ENCODE measurements at places on chromosomes 1 and 21. TPM values are rescaled to one million over a fixed set of nuclear protein-coding genes. Genes with fewer than 3 reads are reported as not detected.
A peak's percentile ranks its signal among the peaks of the same experiment; 100 is the strongest.

Gene MAP1LC3C
- total RNA-seq, result 19.3 TPM

GRCh38 chr1:100883963-100884362 is 10.7 kb downstream of the EXTL2 start:
- H3K4me3 ChIP-seq, result no peak overlapping the region
- no peak overlapping the region for H3K27ac ChIP-seq
- no peaks in the 10 kb centered on the region for H3K4me1 ChIP-seq
- H3K36me3 ChIP-seq, result no peaks in the 10 kb centered on the region
- DNase-seq, result no peak

DNA sequence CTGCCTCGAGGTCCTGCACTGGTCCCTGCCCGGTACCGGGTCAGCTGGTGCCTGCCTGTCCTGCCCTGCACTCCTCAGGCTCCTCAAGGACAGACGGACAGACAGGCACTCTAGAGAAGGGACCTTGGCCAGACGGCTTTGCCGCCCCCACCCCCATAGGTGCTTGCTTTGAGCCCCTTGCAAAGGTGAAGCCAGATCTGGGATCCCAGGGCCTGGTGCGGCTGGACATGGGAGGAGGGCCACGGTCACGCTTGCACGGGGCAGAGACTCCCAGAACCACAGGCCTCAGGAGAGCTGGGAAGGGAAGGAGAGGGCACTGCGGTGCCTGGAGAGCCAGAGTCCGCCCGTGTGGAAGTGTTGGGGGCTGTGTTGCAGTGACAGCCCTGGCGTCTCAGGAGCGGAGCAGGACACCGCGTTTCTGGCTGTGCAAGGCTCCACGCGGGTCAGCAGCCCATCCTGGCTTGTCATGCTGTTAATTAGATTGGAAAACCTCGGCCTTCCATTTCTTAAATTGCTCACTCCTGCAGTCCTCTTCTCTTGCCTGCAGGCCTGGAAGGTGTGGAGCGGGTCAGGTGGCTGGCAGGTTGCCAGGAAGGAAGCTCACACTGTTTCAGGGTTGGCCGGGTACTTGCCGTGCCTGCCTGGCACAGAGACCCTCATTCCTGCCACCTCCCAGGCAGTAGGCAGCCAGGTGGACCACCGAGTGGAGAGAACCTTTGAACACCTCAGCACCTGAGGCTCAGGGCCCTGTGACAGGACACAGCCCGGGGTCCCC is 16.3 kb downstream of the COL18A1 start:
- no peaks in the 10 kb centered on the region for H3K27me3 ChIP-seq
- no peak overlapping the region for H3K27ac ChIP-seq
- H3K4me3 ChIP-seq, result no peak overlapping the region
- H3K36me3 ChIP-seq, result no peaks in the 10 kb centered on the region
- peaks cover 25% of the 10 kb centered on the region for H3K4me1 ChIP-seq
- no peak for DNase-seq

DNA sequence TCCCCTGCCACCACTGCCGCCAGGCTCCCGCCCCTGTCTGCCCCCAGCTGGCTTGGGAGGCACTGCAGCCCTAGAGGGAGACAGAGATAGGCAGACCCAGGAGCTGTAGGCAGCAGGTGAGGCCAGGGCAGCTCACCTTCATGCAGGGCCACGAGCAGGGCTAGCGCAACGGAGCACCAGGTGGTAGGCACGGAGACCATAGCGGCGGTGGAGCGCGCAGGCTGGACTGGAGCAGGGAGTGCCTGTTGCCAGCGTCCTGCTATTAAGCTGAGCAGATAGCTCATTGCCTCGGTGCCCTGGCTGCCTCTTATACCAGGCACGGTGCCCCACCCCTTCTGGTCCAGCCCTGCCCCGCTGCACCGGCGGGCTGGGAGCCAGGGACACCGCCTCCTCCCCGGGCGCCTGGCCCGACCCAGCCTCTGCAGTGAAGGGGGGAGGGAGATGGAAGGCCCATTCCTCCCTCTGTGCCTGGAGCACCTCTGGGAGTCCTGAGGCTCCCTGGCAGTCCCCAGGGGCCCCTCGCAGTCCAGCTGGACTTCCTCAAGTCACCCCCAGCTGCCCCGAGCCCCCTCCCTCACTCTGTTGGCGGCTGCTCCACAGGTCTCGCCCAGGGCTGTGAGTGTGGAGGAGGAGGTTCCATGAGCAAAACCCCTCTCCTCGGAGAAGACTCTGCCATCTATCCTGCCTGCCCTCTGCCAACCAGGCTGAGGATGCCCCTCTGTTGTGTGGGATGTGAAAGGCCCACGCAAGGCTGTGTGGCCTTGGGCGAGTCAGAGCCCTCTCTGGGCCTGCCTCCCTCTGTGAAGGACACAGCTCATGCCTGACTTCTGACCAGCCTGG is at the start of gene EDN2:
TSS of gene EDN2 (minus strand) at position 282 of the 840 bp plus-strand sequence. CDS start at position 200, 82 bp downstream.
- H3K27me3 ChIP-seq, result no peaks in the 10 kb centered on the region
- no peak within 1 kb of the TSS for H3K4me3 ChIP-seq
- no peaks in the 10 kb centered on the region for H3K36me3 ChIP-seq
- H3K27ac ChIP-seq, result peak within 1 kb of the TSS; percentile 78
- H3K4me1 ChIP-seq, result peaks cover 50% of the 10 kb centered on the region
- DNase-seq, result no peak

All from esophagus muscularis mucosa (tissue), 4 donors.